Fibroblast of skin of abdomen (primary cell): ENCODE measurements at places on chromosomes 12 and 14.

GRCh38 chr12:53538209-53538689 is 31.0 kb upstream of the NPFF start:
- DNase-seq = peak; percentile 21

DNA sequence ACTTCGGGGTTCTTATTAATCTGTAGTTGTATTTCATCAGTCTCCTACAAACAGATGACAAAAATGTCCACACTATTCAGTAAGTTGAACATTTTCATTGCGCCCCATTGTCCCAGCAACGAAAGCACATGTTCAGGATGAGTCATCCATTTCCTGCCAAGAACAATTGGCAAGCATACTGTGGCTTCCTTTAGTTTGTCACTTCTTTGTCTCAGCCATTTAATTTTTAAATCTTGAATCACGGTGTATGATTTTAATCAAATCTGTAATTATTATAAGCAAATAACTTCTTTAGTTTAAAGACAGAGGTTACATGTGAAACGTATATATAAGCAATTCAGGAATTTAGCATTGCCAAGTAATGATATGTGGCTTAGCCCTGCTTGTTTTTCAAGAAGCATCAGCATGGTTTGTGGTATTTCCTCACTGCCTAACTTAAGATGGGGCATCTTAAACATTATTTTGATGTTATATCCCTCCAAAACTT is 211.3 kb upstream of the KRR1 start:
- DNase-seq = peak; percentile 91

DNA sequence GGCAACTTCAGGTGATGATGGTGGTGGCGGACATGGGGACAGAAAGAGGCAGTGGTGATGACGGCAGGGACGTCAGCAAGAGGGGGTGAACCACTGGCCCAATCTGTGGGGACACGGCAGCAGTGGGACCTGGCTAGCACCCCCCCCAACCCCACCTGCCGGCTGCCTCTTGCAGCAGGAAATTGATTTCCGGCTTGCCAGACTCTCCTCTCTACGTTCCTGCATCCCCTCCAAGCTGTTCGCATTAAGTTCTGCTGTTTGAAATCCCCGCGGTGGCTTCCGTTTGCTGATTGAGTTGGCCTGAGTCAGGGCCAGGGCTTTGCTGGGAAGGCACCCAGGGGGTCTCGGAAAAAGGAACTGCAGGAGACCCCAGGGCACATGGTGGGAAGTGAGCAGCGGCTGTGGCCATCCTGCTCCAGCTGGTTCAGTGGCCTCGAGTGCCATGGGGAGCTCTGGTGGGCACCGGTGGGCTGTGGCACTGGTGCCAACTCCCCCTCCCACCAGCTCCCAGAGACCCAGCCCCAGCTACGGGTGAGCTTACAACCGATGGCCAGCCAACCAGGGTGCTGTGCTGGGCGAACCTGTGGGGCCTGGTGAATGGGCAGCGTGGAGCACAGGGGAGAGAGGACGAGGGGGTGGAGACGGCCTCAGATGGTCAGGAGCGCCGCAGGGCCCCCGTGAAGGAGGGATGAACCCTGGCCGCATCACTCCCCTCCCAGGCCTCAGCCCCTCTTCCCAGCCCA is 14.6 kb upstream of the NUDT14 start:
- no peak for DNase-seq

DNA sequence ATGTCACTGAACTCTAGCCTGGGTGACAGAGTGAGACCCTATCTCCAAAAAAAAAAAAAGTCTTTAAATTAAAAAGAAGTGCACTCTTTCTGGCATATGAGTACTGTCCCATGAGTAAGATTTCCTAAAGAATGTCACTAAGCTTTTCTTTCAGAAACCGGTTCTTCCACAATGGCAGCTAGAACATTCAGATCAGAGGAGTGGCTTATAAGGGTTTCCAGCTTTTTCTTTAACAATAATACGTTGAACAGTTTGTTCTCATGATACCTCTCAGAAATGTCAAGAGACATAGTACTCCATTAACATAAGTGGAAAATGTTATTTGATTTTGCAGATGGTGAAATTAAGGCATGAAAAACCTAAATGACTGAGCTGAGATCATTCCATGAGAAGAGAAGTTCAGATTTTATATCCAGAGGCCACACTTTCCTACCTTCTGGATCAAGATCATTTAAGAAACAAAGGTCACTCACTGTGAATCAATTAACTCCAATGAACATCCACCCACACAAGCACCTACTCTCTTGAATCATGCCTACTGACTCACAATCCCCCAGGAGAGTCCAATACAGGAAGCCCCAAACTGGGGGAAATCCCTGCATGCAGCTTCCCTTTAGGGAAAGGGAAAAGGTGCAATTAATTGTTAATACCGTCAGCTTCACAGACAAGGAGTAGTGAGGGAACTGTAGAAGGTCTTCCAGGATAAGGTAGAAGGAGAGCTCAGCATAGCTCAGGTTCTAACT is 86.9 kb downstream of the SPTSSA start:
- DNase-seq = no peak

- peak; percentile 97 for DNase-seq
These were observed 26.5 kb downstream of the MANSC1 start for GRCh38 chr12:12323591-12323990.

DNA sequence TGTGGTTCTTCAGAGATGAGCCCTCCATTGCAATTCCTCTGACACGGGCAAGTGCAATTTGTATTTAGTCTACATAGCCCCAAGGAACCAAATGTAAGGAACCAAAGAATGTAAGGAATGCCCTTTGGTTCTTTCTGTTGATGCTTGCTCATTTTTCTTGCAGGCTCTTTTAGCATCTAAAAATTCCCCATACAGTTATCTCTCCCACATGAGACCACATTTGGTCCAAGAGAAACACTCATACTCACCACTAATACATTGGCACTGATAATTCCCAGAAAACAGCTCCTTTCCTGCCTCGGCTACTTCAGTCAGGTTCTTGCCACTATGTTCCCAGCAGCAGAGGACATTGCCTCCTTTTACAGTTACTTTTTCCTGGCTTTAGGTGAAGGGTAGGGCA is 332.6 kb downstream of the AEBP2 start:
- peak; percentile 88 for DNase-seq

DNA sequence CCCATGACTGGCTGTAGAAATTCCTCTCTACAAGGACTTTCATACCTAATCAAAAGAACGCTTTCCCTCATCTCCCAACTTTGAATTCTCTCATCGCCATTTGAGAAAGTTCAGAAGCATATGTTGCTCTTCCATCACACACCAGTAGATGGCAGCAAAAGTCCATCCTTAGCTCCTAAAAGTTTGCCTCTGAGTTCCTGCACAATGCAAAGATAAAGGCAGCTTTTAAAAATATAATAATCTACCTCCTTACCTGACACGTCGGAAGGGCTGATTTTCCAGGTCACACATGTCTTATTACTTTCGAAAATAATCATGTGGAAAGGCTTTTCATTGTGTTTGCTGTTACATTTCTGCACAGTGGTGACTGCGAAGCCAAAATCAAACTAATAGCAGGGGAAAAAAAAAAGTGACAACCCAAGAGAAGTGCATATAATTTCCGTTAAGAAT is 456.7 kb upstream of the SEL1L start:
- peak; percentile 31 for DNase-seq

GRCh38 chr14:104392396-104393198 is 187.0 kb upstream of the C14orf180 start:
- no peak for DNase-seq

GRCh38 chr12:53543539-53543938 is 36.3 kb upstream of the NPFF start:
- peak; percentile 66 for DNase-seq

DNA sequence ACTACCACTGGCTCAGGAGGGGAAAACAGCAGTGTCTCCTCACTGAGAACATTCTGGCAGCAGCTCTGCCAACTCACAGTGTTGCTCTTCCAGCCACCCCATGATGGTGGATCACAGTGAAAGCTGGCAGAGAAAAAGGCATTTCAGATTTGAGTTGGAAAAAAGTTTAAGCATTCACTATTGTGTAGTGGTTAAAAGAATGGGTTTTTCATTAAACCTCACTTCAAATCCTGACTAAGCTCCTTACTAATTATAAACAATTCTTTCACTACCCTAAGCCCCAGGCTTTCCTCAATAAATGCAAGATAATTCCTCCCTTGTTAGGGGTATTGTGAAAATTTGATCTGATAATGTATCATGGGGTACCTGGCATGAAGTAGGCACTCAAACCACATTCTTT is 518.1 kb downstream of the SNAPC1 start:
- no peak for DNase-seq

- peak; percentile 0 for DNase-seq
These were observed 88.4 kb upstream of the PRKD1 start for GRCh38 chr14:30016002-30016401.

GRCh38 chr14:105100910-105101309 is 35.7 kb upstream of the GPR132 start:
- no peak for DNase-seq

- DNase-seq = peak; percentile 100
These were observed 472.0 kb upstream of the TBX3 start for GRCh38 chr12:115155665-115156645.

DNA sequence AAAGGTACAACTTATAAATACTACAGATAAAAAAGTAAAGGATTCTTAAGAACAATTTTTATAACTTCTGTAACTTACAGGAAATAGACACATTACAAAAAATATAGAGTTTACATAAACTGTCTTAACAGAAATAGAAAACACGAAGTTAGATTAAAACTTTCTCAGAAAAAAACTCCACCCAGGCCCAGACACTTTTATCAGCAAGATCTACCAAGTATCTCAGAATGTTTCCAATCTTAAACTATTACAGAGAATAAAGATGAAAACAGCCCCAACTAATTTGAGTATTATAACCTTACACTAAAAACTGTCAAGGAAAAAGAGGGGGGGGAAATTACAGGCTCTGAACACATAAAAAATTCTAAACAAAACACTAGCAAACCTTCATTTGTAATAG is 8.2 kb downstream of the ZFC3H1 start:
- no peak for DNase-seq

- no peak for DNase-seq
These were observed 32.0 kb upstream of the SOCS2 start for GRCh38 chr12:93540466-93540865.

DNA sequence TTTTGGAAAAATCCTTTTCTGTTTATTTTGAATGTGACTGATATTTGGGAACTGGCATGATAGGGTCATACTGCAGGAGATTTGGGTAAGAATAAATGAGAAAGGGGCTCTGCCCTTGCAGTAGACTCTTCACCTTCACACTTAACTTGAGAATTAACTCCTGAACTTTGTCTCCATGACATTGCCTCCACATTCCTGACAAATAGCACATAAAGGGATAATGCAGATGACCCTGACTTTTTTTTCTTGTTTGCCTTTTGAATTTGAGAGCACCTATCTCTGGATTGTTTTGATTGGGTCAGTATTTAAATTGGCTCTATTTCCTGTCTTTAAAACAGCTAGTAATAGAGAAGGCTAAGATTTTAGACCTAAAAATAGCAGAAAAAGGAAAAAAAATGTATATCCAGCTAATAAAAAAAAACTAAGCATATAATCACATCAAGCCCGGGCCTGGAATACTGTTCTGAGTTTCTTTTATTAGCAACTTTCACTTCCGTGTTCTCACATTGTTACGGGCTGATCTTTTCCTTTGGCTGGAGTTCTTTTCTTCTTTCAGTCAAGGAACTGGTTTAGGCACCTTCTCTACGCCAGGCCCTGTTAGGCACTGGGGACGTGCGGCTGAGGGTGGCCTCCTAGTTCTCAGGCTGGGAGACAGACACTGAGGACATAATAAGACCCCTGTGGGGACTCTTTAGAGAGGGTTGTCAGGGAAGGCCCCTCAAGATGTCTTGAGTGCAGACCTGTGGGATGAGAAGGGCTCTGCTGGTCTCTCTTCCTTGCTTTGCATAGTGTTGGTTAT is 53.1 kb upstream of the GNPNAT1 start:
- DNase-seq = no peak

GRCh38 chr14:79840103-79840502 is 371.2 kb downstream of the DIO2 start:
- DNase-seq = no peak

GRCh38 chr14:74855945-74856344 is 20.0 kb downstream of the PROX2 start:
- no peak for DNase-seq

DNA sequence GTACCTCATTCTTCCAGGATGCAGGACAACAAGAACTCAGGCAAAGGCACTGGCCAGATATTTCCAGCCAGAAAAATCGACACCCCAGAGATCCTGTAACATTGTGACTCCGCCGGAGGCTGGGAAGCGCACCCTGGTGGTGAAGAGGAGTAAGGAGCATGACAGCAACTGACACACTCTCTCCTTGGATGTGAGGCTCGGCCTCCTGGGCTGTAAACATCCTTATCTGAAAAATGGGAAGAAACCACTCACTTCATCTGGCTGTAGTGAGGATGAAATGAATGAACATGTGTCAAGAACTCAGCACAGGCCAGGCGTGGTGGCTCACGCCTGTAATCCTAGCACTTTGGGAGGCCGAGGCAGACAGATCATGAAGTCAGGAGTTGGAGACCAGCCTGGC is 27.5 kb downstream of the TCHP start:
- DNase-seq = peak; percentile 42

DNA sequence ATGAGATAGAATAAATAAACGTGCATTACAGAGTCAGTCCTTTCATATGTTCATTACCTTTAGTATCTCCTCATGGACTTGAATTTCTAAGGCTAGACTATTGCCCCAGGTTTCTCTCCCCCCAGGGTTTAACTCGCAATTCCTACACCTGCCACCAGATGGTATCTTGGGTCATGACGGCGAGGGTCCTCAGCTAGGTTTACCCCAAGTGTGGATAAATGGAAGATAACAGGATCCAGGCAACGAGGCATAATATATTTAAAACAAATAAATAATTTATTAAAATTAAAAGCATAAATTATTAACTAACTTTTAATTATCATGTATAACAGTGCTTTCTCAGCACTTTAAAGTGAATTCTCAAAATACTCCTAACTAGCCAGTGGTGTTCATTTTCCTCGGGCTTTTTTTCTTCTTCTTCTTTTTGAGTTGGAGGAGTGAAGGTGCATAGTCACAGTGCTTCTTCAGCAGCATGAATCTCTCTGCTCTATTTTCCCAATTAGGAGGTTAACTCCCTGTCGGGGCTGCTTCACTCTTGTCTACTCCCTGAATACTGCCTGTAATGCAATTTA is 243.5 kb upstream of the CAND1 start:
- peak; percentile 21 for DNase-seq

- DNase-seq = no peak
These were observed 228.9 kb upstream of the PRKD1 start for GRCh38 chr14:30156571-30156970.

DNA sequence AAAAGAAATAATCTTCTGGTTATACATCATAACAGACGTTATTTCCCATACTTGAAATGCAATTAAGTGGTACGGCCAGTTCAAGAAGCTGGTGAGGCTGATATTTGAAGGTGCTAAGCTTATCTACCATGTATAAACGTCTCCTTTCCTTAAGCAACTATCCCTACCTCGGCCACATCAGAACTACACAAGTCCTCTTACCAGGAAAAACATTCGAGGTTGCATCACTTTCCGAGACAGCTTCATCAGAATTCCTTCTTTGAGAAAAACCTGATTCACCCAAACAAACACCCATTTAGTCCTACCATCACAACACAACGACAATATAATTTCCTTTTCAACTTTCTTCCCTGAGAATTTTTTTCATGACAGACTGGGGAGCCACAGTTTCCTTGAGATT is 33.9 kb upstream of the NR2C1 start:
- no peak for DNase-seq

- no peak for DNase-seq
These were observed 2.9 kb downstream of the KRT2 start for GRCh38 chr12:52649066-52649465.
